ENCODE measurements at places on chromosomes 5 and 9.
A peak's percentile ranks its signal among the peaks of the same experiment; 100 is the strongest.

DNA sequence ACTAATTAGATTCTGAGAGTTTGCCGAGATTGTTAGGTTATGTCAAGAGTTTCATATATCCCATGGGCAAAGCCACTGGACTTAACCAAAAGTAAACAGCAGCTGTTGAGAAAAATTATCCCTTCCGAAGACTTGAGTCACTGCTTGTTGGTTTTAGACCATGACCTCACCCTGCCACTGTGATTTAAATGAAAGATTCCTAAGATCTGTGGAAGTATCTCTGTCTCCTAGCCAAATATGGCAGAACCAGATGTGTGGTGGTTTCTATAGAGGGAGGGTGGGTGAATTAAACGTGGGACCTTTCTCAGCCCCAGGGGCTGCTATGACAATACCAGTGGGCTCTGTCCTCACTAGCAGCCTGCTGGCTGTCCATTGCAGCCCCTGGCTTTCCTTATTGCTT is 19.3 kb downstream of the DMRT3 start:
- DNase-seq, result peak; percentile 66

GRCh38 chr5:59800347-59800893 is 93.1 kb downstream of the PDE4D start:
- no peak for DNase-seq

GRCh38 chr5:113552137-113552536 is 38.6 kb downstream of the YTHDC2 start:
- DNase-seq, result no peak

DNA sequence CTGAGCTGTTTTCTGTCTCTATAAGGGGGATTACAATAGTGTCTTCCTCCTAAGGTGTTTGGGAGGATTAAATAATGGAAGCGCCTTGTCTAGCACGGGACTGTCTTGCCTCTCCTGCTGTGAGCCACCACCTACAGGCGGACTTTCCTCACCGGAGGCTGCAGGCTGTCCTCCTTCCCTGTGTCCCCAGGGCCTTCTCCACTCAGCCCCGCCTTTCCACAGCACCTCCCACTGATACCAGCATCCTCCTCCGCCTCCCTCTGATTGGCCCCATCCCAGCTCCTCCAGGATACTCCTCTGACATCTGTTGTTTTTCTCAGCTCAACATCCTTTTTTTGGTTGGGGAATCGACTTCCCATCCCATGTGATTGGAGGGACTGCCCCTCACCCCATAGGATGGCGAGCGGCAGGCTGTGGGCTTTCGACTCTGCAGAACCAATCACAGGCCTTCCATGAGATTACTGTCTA is 851 bp upstream of the ZDHHC12 start:
- DNase-seq, result peak; percentile 44

DNA sequence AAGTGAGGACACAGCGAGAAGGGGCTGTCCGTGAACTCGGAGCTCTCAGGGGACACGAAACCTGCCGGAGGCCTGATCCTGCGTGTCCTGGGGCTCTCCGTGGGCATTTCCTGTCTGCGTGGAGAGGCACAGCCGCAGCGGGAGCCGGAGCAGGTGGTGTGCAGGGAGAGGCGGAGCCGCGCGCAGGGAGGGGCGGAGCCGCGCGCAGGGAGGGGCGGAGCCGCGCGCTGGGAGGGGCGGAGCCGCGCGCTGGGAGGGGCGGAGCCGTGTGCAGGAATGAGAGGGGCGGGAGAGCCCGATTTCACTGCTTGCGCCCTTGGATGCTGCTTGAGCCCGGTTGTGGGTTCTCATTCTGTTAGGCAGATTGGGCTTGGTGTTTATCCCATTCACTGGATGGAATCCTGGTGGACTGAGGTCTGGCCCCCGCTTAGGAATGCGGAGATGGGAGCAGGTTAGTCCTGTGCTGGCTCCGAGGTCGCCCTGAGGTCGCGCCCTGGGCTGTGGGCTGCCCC is 26.7 kb downstream of the NDUFS6 start:
- DNase-seq, result no peak
